Liver (tissue), 10 donors: ENCODE measurements at places on chromosomes 5 and 9. TPM values are rescaled to one million over a fixed set of nuclear protein-coding genes. Genes with fewer than 3 reads are reported as not detected.
A peak's percentile ranks its signal among the peaks of the same experiment; 100 is the strongest.

- DNase-seq, result no peak
Measured at GRCh38 chr5:151141535-151141934, 16.0 kb downstream of the ANXA6 start.

DNA sequence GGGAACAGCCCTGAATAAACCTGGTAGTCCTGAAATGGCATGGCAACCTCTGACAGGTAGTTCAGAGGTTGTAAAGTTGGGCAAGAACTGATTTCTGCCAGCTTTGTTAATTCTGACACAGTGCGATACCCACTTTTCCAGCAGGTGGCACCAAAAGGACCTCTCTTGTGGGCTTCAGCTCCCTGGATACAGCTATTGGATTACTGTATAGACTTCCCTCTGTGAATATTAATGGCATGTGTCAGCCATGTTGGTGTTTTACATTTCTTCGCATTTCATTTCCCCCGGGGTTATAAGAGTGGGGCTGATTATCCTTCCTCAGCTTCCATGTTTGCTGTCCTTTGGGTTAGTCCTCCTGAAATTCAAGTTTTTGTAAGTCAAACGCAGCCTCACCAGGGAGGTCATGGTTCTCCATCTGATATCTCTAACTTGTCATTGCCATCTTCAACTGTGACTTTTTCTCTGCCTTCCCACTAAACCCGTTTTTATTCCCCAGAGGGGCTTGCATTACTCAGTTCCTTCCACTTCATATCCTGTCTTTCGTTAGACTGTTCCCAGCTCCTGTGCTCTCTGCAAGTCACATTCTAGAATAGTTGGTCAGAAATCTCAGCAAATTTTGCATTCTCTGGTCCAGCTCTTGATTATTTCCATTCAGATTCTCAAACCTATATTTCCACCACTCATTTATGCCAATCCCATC, 135.6 kb downstream of the LIFR start:
- peak; percentile 44 for DNase-seq

DNA sequence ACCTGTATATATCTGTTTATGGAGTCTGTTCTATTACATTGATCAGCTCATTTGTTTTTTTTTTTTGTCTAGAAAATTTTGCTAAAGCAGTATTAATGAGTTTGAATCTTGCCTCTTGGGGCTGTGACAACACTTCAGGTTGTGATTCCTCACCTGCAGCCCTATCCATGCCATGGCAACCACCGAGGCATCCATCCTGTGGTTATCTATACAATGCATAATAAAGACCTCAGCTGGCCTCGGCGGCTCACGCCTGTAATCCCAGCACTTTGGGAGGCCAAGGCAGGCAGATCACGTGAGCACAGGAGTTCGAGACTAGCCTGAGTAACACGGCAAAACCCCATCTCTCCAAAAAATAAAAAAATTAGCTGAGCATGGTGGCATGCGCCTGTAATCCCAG, 28.1 kb upstream of the PDCD1LG2 start:
- DNase-seq, result no peak

- DNase-seq, result no peak
Measured at GRCh38 chr5:153459051-153459743, 31.3 kb upstream of the GRIA1 start.

GRCh38 chr5:143699121-143699520, 112.8 kb upstream of the HMHB1 start:
- no peak for DNase-seq

DNA sequence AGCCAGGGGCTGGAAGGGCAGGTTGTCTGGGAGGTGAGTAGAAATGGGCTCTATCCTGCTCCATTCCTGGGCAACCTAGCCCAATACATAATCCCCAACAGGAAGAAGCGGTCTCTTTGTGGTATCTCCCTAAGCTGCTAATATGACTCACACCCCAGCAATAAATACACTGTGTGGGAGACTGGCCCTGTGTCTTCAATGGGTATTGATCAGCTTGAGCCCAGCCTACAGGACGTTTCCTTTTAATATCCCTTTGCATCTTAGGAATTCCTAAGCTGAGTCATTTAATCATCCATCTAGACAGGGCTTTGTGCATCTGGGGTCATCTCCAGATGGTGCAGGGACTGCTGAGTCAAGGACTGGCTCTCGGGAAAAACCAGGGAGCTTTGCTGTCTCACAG, 207.0 kb upstream of the PANK3 start:
- no peak for DNase-seq

- DNase-seq, result peak; percentile 37
Measured at GRCh38 chr9:93681269-93682154, 105.1 kb downstream of the PHF2 start.

The FCN2 gene
- 23.6 TPM for total RNA-seq

The IFNB1 gene
- not detected for total RNA-seq

The SPEF2 gene
- 4.5 TPM for total RNA-seq

The IFNA1 gene
- not detected for total RNA-seq

The GMCL2 gene
- total RNA-seq, result not detected

The PCDHA12 gene
- total RNA-seq, result not detected
